Neuronal stem cell (in vitro differentiated cells): ENCODE measurements at places on chromosomes 6 and 20.

DNA sequence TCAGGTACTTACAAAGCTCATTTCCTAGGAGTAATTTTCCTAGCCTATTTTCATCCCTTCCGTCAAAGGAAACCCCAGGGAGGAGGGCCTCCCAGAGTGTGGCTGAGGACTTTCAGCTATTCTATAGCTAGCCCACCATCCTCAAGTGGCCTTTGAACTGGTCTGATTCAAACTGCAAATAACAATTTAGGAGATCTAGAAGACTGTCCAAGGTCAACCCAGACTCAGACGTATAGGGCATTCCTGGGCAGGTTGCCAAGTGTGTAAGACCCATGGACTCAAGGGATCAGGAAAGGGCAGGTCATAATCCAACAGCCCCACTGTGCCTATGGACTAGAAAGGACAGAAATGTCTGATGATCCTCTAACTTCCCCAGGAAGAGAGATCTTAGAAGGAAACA is 2.1 kb upstream of the RRAGD start:
- no peak for DNase-seq

GRCh38 chr20:9147547-9148024 is 78.7 kb downstream of the PLCB4 start:
- DNase-seq: no peak

DNA sequence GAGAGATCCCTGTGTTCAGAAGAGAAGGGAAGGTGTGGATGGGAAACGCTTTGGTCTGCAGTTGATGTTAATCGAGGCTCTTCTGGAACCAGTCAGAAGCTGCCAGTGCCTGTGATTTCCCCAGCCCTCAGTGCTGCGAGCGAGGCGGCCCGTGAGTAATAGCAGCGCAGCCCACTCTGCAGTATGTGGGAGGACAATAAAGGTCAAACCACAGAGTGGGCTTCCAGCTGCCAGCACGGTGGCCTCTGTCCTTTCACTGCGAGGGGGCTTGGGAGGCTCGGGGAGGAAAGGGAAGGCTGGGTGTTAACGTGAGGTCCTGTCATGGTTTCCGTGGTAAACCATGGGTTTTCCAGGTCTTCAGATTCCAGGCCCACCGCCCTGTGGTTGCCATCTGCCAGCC is 32.3 kb upstream of the TAGAP start:
- no peak for DNase-seq

DNA sequence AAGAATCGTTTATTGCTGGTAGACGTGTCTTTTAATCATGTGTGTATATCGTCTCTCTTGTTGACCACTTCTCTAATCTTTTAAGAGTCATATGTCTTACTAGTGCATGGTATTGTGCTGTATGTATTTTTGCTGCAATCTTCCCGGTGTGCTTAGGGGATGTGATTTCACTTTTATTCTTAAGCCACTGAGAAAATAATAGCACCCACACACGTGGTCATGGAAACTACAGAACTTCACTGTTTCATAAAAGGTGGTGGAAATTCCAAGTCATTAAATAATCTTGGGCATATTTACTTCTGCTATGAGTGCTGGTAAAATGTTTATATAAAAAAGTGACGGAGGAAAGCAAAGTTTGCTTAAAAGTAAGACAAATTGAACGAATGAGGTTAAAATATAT is 3.0 kb upstream of the CDYL start:
- DNase-seq: no peak

- DNase-seq: no peak
These were observed 147.0 kb upstream of the STXBP5 start for GRCh38 chr6:147057188-147057587.

DNA sequence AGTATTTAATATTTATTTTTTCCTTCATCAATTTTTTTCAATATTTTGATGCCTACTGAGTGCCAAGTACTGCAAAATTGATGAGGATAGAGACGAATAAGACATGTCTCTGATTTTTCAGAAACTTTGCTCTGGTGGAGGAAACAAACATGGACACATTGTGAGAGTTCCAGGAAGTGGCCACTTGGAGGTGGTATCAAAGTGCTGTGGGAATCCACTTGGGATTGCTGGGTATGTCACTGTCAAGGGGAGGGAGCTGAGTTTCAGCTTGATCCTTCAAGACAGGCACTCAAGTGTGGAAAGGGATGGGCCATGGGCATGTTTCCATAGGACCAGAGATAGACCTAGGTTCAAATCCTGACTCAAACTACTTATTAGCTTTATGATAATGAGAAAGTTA is 24.5 kb upstream of the ABCC10 start:
- DNase-seq: no peak

DNA sequence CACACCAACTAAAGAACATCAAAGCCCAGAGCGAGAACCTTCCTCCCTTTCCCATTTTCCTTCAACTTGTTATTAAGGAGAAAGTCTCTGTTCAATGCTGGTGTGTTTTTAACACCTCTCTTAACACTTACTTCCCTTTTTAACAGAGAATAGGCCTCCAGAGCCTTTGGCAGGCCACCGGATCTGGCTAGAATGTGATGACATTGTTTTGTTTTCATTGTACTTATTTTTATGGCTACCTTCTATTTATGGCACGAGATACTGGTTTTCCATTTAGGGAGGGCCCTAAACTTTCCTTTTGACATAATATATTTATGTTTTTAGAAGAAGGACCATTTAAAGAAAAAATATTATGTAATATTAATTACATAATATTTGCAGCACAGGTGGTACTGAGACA is 21.6 kb downstream of the TCF15 start:
- no peak for DNase-seq

DNA sequence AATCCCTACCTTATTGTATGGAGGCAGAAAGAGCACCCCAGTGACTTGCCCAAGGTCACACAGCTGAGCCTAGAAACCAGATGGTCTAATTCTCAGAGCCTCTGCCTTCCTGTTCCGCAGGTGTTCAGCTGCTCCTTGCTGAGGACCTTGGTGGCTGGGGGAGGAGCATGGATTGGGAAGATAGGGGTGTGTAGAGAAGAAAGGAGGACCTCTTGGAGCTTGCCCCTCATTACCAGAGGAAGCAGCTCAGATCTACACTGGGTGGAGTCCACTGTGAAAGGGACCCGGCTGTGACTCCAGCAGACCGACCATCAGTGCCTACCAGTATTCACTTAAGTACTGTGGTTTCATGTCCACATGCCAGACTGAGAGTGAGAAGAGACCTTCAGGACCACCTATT is 15.2 kb downstream of the FOXP4 start:
- no peak for DNase-seq

DNA sequence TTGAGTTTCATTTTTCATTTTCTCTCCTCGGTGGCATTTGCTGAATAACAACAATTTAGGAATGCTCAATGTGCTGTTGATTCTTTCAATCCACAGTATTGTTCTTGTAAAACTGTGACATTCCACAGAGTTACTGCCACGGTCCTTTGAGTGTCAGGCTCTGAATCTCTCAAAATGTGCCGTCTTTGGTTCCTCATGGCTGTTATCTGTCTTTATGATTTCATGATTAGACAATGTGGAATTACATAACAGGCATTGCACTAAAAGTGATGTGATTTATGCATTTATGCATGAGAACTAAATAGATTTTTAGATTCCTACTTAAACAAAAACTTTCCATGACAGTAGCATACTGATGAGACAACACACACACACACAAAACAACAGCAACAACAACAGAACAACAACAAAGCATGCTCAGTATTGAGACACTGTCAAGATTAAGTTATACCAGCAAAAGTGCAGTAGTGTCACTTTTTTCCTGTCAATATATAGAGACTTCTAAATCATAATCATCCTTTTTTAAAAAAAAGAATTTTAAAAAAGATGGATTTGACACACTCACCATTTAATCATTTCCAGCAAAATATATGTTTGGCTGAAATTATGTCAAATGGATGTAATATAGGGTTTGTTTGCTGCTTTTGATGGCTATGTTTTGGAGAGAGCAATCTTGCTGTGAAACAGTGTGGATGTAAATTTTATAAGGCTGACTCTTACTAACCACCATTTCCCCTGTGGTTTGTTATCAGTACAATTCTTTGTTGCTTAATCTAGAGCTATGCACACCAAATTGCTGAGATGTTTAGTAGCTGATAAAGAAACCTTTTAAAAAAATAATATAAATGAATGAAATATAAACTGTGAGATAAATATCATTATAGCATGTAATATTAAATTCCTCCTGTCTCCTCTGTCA is 88.1 kb downstream of the SNAP25 start:
- no peak for DNase-seq

GRCh38 chr6:33849500-33850075 is 45.8 kb upstream of the MLN start:
- no peak for DNase-seq

GRCh38 chr6:139337001-139337400 is 37.4 kb downstream of the CITED2 start:
- no peak for DNase-seq

GRCh38 chr6:142013287-142013686 is 119.4 kb upstream of the GJE1 start:
- DNase-seq: no peak

DNA sequence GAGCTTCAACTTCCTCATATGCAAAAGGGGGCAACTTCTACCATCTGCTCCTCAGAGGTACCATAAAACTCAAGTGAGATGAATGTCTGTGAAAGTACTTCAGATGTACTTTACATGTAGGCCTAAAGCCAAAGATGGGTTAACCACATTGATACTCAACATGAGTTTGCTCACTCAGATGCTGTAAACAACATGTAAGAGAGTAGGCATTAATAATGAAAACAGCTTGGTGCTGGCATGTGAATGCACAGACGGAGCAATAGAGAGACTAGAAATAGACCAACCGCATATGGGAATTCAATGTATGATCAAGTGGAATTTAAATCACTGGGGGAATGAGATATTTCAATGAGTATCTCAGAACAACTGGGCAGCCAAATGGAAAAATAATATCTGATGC is 143.8 kb upstream of the CDYL start:
- DNase-seq: no peak

- no peak for DNase-seq
These were observed 46.4 kb upstream of the SPDEF start for GRCh38 chr6:34602318-34603111.

DNA sequence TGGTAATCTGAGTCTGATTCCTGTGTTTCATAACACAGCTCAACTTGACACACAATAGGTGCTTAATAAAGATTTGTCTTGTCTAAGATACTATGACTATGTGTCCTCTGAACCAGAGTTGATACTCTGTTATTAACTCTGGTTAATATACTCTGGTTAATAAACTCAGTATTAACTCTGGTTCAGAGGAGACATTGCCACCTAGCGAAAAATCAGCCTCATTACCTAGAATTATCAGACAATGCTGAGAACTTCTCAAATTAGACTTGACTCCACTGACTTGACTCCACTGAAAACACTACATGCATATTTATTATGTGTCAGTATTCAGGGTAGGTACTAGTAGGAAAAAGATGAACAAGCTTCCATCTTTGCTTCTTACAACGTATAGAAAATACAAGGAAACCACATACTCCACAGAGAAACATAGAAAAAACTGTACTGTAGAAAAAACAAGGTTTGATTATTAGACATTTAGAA is 73.9 kb downstream of the AHI1 start:
- peak; percentile 21 for DNase-seq

- no peak for DNase-seq
These were observed 374.9 kb upstream of the IRAK1BP1 start for GRCh38 chr6:78492351-78493017.

- DNase-seq: no peak
These were observed 237.5 kb downstream of the CD83 start for GRCh38 chr6:14354919-14355572.

GRCh38 chr6:31763619-31763940 is 1.1 kb downstream of the SAPCD1 start:
- DNase-seq: peak; percentile 71

- no peak for DNase-seq
These were observed 363.9 kb downstream of the KIF16B start for GRCh38 chr20:16209357-16209756.

DNA sequence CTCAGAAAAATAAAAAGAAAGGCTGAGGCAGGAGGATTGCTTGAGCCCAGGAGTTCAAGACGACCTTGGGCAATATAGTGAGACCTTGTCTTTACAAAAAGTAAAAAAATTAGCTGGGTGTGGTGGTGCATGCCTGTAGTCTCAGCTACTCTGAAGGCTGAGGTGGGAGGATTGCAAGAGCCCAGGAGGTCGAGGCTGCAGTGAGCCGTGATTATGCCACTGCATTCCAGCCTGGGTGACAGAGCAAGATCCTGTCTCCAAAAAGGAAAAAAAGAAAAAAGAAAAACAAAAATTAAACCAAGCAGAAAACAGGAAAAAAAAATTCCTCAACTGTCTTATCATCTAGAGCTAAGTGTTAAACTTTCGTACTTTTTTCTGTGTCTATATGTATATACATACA is 12.4 kb upstream of the SRSF3 start:
- DNase-seq: no peak

- DNase-seq: no peak
These were observed 51.0 kb upstream of the IL20RA start for GRCh38 chr6:137095651-137096238.

GRCh38 chr6:95228636-95229035 is 348.7 kb upstream of the MANEA start:
- DNase-seq: no peak

DNA sequence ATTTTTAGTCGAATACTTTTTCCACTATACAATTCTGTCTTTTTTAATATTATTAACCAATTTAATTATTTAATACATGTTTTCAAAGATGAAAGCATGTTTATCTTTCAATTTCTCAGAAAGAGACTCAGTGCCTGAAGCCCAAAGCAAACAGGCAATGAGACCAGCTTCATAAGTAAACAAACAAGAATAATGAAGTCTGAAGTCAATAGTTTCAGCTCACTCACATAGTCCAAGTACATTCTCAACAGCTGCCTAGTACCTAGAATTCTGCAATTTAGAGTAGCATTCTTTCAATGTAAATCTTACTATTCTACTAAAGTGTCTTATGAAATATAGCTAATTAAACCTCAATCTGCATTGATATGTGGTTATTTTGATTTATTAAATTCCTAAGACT is 626.5 kb upstream of the NRSN1 start:
- DNase-seq: no peak

- no peak for DNase-seq
These were observed 630.6 kb downstream of the GRIK2 start for GRCh38 chr6:102023977-102024657.

DNA sequence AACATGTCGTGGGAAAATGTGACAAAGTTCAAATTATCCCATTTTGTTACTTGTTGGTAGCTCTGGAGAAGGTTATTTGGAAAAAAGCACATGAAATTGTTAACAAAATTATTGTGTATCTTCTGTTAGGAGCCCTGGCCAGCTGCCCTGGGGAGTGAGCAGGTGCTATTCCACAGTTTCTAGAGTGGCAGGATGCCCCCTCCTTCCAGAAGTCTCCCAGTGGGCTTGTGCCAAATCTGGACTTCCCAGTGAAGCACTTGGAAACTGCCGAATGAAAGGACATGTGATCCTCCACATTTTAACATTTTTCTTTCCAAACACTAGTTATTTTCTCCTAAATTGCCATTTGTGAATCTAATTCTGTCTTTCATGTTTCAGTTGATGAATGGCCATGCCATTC is 66.9 kb upstream of the CLDN20 start:
- no peak for DNase-seq
